ENCODE measurements at places on chromosomes 2 and 18. TPM values are rescaled to one million over a fixed set of nuclear protein-coding genes. Genes with fewer than 3 reads are reported as not detected.

Gene RESP18
- not detected for total RNA-seq

Gene CREG2
- total RNA-seq = not detected

Gene CHRNA1
- total RNA-seq = 0.57 TPM

GRCh38 chr2:121831841-121832240, 76.4 kb downstream of the TSN start:
- DNase-seq = no peak
- no peak overlapping the region for H3K4me3 ChIP-seq
- H3K27ac ChIP-seq = no peak overlapping the region
- H3K36me3 ChIP-seq = no peaks in the 10 kb centered on the region
- peaks cover 27% of the 10 kb centered on the region for H3K27me3 ChIP-seq

- no peaks in the 10 kb centered on the region for H3K36me3 ChIP-seq
- H3K4me3 ChIP-seq = no peak overlapping the region
- no peak for DNase-seq
Measured at GRCh38 chr2:95014126-95014708, 11.3 kb upstream of the MAL start.

GRCh38 chr2:60358476-60358875, 195.0 kb downstream of the BCL11A start:
- H3K4me3 ChIP-seq = no peak overlapping the region
- H3K27me3 ChIP-seq = no peaks in the 10 kb centered on the region
- DNase-seq = peak; percentile 49
- H3K4me1 ChIP-seq = no peaks in the 10 kb centered on the region
